ENCODE measurements at places on chromosomes 4 and X. TPM values are rescaled to one million over a fixed set of nuclear protein-coding genes. Genes with fewer than 3 reads are reported as not detected.

- no peak for DNase-seq
Observed at GRCh38 chr4:28358606-28359005, 1498.0 kb downstream of the STIM2 start.

DNA sequence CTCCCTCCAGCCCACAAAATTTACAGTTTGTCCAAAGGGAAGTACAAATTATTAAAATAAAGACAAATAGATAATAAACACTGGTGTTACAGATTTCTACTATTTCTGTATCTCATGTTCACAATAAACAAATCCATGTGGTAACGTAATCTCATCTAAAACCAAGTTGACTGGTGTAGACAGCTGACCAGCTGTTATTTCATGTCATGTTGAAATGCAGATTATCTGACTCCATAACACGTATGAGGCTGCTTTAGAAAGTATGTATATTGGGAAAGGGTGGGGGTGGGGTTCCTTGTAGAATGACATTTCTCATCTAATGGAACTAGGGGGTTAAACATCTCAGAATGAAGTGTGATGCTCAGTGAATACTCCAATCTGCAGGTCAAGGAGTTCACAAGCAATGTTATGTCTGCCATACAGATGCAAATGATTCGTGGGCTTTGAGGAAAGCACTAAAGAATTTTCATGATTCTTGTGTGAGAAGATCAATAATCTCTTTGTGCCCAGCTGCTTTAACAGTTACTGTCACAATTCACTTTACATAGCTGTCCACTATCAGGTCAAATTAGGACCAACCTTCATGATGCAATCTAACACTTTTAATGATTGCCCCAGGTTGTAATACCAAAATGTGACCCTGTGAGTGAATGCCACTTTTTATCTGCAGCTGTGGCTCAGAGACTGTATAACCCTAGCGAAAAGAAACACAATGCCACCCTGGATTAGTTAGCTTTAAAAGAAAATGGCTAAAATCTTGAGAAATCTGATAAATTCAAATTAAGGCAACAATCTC is 114.0 kb downstream of the ENOX2 start:
- DNase-seq = no peak

DNA sequence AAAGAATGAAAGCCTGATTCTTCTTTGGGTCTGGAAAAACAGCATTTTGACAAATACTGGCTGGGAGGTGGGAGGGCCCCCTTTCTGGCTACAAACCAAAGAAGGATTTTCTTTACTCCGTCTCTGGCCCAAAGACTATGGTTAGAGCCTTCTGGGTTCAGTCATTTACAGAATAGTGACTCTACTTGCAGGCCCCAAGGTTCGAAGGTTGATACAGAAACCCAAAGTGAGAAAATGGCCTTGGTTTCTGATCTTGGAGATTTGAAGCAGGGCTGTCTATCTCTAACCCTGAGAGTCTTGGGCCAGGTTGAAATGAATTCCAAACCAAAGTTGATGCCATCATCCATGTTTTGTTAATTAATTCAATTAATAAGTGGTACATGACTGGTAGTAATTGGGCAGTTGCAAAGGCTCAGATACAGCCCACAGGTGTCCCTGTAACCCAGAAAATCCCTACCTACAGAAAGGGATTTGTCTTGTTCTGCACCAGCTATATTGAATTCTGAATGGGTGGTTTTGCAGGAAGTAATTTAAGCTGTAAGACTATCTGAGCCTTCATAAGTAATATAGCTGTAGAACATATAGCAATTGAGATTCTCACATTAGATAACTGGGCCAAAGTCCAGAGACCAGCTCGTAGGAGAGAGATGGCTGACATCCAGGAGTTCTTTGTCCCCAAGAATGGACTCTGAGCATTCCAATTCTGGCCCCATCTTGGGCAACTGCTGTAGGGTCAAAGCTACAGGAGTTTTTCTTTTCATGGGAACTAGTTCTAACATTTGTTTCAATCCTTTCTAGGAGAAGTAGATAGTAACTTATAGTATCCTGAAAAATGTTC is 34.5 kb downstream of the CHRNA9 start:
- no peak for DNase-seq

GRCh38 chr4:1839282-1839681 is 16.7 kb downstream of the LETM1 start:
- DNase-seq = no peak

DNA sequence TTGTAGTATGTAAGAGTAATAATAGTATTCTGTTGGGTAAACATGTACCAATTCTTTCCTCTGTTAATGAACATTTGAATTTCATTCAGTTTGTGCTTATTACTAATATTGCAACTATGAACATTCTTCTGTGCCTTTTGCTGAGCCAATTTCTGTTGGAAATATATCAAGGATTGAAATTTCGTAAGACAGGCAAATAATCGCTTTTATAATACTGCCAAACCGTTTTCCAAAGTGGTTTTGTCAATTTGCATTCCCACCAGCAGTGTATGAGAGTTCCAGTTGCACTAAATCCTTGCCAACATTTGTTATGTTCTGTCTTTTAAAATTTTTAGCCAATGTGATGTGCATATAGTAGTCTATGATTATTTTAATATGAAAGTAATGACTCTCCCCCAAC is 38.6 kb downstream of the MAGEB17 start:
- DNase-seq = no peak

- no peak for DNase-seq
Observed at GRCh38 chr4:102808009-102808408, 19.3 kb downstream of the UBE2D3 start.

The PABPC5 gene
- total RNA-seq = not detected

The GATA1 gene
- not detected for total RNA-seq

All from activated CD8-positive, alpha-beta T cell treated with anti-CD3 and anti-CD28 coated beads for 36 hours (primary cell).